ENCODE measurements at places on chromosomes 6 and 20.

- DNase-seq, result no peak
Measured at GRCh38 chr6:71887744-71888230, 1.4 kb downstream of the RIMS1 start.

DNA sequence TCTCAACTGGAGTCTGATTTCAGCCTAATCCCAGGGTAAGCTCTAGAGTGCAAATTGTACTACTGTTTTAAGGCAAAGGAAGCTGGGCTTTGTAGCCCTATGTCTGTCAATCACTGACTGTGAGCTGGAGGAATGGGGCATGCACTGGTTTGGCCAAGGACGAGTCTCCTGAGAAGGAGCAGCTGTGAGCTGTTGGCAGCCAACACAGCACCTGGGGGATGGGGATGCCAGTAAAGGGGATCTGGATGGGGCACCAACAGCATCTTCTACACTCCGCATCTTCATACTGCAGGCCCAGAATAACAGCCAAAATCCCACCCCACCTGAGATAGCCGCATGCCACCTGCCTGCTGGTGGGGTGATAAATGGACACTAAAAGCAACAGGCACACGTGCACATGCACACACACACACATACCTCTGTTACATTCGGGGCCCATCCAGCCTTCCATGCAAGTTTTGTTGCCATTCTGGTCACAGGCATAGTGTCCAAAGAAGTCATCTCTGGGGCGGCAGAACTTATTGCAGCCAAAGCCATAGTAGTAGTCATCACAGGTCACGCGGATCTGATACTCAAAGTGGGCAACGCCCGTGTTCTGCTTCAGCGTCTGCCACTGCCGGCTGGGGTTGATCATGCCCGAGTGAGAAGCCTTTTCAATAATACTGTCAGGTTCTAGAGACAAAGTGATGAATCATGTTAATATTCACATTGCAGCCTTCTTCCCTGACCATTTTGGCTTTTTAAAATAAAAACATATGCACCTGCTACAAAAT lies 15.6 kb downstream of the JAG1 start:
- no peak for DNase-seq

DNA sequence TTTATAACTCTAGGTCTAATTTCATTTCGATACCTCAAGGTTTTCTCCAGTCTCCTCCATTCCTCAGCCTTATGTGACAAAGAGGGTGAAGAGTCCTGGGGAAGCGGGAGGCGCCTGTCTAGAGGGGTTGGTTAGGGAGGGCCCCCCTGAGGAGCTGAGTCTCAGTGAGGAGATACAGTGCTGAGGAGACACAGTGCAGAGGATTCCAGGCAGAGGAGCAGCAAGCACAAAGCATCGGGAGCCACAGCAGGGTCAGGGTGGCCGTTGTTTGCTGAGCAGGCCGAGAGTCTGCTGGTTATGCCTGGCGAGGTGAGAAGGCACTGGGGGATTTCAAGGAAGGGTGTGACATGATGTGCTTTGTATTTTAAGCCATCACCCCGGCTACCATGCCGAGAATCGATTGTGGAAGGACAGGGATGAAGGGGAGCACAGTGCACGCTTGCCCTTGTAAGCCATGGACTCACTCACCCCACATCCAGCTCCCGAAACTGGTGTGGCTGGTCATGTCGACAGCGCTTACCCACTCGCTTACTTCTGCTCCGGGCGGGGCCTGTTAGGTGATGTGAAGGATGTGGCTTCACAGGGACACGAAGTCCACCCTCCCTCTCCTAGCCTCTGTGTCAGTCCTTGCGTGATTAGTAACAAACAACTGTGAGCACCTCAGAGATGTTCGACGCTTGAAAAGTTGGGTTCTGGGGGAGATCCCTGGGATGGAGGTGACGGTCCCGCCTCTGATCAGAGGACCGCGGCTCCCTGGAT lies 30.2 kb downstream of the FAM50B start:
- no peak for DNase-seq

GRCh38 chr6:7615611-7616383 lies 25.8 kb downstream of the SNRNP48 start:
- DNase-seq, result peak; percentile 34

DNA sequence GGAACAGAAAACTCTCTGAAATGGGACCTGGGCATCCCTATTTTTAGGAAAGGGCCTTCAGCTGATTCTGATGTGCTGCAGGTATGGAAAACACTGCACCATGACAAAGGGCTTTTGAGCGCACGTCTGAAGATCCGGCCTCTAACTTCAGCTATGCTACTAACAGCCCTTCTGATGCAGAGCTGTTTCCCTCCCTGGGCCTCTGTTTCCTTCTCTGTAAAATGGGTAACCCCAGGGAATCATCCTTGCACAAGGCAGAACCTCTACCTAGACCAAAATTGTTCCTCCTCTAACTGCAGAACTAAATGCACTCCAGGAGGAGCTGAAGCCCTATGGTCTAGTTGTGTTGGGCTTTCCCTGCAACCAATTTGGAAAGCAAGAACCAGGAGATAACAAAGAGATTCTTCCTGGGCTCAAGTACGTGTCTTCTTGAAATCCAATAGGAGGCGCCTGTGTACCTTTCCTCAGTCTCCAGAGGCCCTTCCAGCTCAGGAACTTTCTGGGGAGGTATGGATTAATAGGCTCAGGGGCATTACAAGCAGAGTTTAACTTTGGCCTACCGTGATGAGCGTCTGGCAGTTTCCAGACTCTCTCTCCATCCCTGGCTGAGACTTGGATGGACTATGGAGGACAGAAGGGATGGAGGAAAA lies 5.9 kb downstream of the GPX5 start:
- DNase-seq, result no peak

- DNase-seq, result peak; percentile 9
Measured at GRCh38 chr6:42898891-42899361, 16.9 kb upstream of the PTCRA start.

- no peak for DNase-seq
Measured at GRCh38 chr20:64047046-64047389, 2.4 kb downstream of the SOX18 start.

DNA sequence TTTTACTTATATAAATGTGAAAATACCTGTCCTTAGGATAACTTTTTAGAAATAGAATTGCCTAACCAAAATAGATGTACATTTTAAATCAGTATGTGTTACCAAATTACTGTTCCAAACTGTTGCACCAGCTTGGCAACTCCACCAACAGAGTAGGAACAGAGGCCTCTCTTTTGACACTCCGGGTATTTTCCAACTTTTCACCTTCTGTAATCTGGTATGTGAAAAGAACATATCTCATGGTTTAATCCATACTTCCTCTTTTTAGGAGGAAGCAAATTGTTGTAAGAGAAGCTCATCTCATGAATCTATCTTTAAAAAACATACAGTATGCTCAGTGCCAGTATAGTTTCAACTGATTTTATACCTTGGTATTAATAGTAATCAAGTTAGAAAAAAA lies 24.9 kb downstream of the RNF144B start:
- DNase-seq, result no peak

- no peak for DNase-seq
Measured at GRCh38 chr6:89615882-89616281, 22.7 kb downstream of the LYRM2 start.

DNA sequence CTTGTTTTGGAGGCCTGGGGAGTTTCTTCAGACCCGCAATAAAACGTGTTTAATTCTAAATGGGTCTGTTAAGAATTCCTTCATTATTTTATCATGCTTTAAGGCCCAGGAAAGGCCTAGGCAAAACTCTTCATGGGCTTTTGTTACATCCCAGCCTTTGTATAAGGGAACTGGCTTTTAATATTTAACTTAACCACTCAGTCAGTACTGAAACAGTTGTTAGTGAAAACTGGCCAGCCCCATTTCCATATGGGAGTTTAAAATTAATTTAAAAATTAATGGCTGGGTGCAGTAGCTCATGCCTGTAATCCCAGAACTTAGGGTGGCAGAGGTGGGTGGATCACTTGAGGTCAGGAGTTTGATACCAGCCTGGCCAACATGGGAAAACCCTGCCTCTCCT lies 213.2 kb upstream of the FKBP1C start:
- no peak for DNase-seq

DNA sequence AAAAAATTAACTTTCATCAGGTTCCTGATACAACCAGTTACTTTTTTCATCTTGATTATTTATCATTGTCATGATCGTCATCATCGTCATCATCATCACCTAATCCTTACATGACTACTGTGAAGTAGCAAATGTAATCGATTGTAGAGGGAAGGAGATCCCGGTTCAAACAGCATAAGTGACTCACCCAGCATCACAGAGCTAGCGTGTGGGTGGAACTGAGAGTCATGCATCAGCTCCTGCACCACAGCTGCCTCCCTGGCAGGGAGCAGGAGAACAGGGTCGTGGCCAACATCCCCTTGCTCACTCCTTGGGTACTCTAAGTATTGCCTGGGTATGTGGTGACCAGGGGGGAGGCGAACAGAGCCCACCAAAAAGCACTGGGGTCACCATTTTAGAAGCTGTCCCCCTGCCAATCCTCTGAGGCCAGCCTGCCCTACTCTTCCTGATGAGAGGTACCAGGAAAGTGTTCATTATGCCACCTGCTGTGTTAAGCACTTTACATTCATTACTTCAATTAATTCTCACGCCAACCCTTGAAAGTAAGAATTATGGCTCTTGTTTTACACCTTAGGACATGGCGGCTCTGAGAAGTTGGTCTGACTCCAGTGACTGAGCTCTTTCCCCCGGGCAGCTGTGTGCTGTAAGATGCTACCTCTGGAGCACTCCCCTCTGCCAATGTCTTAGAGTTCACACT lies 425.2 kb downstream of the CD83 start:
- DNase-seq, result no peak

- no peak for DNase-seq
Measured at GRCh38 chr6:37077905-37078296, 72.4 kb downstream of the FGD2 start.

- DNase-seq, result no peak
Measured at GRCh38 chr20:45355209-45356084, 7.2 kb upstream of the SDC4 start.

GRCh38 chr20:57155415-57155814 lies 111.0 kb downstream of the BMP7 start:
- no peak for DNase-seq

GRCh38 chr6:84685983-84686584 lies 78.3 kb downstream of the TBX18 start:
- peak; percentile 4 for DNase-seq

DNA sequence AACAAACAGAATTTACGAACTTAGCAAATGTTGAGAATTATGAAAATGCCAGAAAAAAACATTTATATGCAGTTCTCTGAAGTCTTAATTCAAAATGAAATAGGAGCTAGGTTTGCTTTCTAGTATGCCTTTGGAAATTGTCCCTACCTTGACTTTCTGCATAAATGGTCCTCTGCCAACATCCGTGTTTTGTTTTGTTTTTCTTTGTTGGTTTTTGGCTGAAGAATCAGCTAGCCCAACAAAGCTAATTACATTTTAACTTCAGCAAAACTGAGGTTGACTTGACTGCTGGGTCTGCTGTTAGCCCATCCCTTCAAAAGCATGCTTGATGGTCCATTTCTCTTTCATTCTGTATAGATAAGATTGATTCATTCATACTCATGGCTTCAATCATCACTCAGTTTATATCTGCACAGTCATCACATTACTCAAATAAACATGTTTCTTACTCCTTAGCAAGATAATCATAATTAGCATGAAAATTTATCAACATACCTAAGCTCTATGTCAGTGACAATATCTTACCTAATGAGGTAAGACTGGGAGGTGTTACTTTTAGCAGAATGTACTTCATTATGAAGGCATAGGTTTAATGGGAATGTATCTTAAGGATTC lies 76.4 kb downstream of the ADGRB3 start:
- no peak for DNase-seq

Data from NCI-H526 (cell line).